ENCODE measurements at places on chromosomes 5 and 9.

DNA sequence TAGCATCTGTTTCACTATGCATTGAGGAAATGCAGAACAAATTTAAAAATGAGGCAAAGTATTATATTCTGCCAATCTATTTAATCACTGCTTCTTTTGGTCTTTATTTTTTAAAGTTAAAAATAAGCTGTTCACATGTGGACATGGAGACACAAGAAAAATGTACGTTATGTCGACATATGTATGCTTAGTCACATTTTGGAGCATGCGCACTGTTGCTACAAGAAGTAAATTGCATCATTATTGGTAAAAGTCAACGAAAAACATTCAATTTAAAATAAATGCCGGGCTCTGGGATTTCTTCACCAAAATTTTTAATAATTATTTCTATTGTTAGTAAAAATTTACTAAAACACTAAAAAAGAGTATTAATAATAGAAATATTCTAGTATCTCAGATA, 876.3 kb upstream of the CTNND2 start:
- H3K4me1 ChIP-seq: no peaks in the 10 kb centered on the region
- H3K4me3 ChIP-seq: no peak overlapping the region
- no peaks in the 10 kb centered on the region for H3K36me3 ChIP-seq
- H3K27ac ChIP-seq: no peak overlapping the region
- H3K27me3 ChIP-seq: no peaks in the 10 kb centered on the region

DNA sequence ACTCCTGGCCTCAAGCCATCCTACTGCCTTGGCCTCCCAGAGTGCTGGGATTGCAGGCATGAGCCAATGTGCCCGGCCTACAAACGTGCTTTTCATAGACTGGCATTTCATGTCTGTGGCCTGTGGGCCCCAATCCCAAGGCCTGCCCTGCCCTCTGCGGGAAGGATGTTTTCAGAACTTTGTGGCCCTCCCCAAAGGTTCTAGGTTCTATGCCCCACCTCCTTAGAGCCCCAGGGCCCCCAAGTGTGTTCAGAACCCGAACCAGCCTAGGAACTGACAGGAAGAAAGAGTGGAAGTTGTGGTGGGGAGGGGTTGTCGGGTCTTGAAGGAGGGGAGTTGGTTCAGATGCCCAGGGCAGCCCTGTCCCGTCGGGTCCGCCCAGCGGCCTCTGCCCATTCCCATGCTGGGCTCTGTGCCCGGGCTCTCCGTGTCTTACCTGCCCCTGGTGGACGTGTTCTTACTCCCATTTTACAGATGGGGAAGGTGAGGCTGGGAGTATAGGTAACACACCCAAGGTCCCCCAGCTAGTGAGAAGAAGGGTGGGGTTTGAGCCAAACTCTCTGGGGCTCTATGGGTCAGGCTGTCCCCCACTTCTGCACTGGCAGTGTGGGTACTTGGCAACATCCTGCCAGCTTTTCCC, 175.8 kb upstream of the IER5L start:
- H3K27ac ChIP-seq: peak overlapping the region; percentile 42
- DNase-seq: no peak
- H3K36me3 ChIP-seq: no peaks in the 10 kb centered on the region

DNA sequence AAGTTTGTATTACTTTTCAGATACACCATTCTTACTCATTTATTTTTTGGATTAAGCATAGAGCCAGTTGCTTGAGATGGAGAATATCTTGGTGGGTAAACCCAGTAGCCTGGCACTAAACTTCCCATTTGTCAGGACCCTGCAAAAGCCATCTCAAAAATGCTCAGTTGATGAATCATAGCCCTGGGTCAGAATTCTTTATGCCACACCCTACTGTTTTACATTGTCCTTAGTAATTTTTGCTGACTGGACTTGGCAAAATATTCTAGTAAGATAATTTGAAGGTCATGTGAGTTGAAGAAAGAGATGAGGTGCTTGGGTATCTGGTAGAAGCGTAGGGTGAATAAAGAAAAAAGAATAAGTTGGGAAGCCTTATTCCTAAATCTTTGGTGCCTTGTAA, 50.7 kb downstream of the C7 start:
- H3K27ac ChIP-seq: no peak overlapping the region
- H3K36me3 ChIP-seq: peaks cover 81% of the 10 kb centered on the region
- H3K4me3 ChIP-seq: no peak overlapping the region
- no peaks in the 10 kb centered on the region for H3K27me3 ChIP-seq

- H3K27me3 ChIP-seq: no peaks in the 10 kb centered on the region
- H3K4me1 ChIP-seq: no peaks in the 10 kb centered on the region
- no peaks in the 10 kb centered on the region for H3K36me3 ChIP-seq
Observed at GRCh38 chr9:137482094-137482781, 23.1 kb upstream of the NSMF start.

- H3K4me1 ChIP-seq: no peaks in the 10 kb centered on the region
- no peak overlapping the region for H3K4me3 ChIP-seq
- no peak overlapping the region for H3K27ac ChIP-seq
- no peak for DNase-seq
- no peaks in the 10 kb centered on the region for H3K36me3 ChIP-seq
Observed at GRCh38 chr9:72704688-72705375, 183.4 kb downstream of the TMC1 start.

DNA sequence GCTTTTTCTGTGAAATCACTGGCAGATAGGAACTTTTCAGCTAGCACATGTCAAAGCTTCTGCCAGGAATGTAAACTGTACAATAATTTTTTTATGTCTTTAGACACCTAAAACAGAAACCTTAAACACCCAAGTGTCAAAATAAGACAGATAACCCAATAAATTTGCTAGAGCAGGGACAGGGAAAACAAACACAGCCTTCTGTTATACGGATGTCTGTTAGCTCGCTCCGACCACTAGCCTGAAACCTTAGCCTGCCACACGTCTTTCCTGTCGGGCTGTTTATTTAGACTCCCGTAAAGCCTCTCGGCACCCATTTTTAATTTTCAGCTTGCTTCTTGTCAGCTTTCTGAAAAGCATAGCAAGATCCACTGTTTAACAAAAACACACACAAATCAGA, 355.4 kb upstream of the SLC24A2 start:
- H3K27me3 ChIP-seq: no peaks in the 10 kb centered on the region
- no peak overlapping the region for H3K27ac ChIP-seq
- no peak for DNase-seq
- no peaks in the 10 kb centered on the region for H3K36me3 ChIP-seq

DNA sequence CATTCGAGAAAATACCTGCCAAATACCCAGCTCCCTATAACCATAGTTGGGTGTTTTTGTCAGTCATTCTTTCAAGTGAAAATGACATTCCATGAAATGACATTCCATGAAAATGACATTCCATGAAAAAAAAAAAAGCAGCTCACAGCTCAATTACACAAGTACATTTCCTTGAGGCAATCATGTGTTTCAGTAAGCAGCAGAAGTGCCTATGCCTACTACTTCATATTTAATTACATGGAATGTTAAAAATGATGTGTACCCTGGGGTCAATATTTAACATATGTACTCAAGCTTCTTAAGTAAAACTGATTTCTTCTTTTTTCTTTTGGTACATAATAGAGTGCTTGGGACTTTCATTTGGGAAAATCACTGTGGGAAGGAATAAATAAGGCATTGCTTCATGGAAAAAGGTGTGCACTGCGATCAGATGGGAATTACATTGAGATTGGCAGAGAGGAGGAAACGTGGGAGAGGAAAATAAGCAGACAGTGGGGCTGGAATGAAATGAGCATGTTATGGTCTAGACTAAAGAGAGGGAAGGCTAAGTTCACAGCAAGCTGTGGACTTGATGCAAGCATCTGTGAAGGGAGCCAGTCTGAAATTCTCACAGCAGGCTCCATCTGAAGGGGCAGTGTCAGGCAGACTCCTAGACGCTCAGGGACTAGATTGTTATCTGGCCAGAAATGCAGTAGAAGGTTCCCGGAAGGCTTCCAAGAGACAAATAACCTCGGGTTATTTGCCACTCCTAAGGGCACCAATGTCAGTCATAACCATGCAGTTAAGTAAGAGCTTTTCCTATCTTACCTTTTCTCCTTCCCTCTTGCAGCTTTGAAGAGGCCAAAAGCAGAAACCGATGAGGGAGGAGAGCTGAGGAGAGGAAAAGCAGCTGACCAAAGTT, 15.2 kb upstream of the SPATA9 start:
- no peaks in the 10 kb centered on the region for H3K36me3 ChIP-seq
- H3K4me3 ChIP-seq: no peak overlapping the region
- H3K27me3 ChIP-seq: no peaks in the 10 kb centered on the region
- DNase-seq: no peak
- H3K27ac ChIP-seq: no peak overlapping the region
- H3K4me1 ChIP-seq: no peaks in the 10 kb centered on the region

DNA sequence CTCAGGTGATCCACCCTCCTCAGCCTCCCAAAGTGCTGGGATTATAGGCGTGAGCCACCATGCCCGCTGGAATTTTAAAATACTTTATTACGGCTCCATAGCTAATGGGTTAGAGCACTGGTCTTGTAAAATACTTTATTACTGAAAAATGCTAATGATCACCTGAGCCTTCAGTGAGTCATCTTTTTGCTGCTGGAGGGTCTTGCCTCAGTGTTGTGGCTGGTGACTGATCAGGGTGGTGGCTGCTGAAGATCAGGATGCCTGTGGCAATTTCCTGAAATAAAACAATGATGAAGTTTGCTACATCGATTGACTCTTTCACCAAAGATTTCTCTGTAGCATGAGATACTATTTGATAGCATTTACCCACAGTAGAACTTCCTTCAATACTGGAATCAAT, 26.0 kb upstream of the GNE start:
- H3K4me1 ChIP-seq: no peaks in the 10 kb centered on the region
- no peaks in the 10 kb centered on the region for H3K36me3 ChIP-seq
- no peak for DNase-seq
- H3K27me3 ChIP-seq: no peaks in the 10 kb centered on the region
- H3K27ac ChIP-seq: no peak overlapping the region

- DNase-seq: no peak
- H3K4me3 ChIP-seq: no peak overlapping the region
- H3K27me3 ChIP-seq: no peaks in the 10 kb centered on the region
- H3K4me1 ChIP-seq: peaks cover 31% of the 10 kb centered on the region
- H3K36me3 ChIP-seq: no peaks in the 10 kb centered on the region
Observed at GRCh38 chr5:148457183-148457620, 73.4 kb downstream of the FBXO38 start.

DNA sequence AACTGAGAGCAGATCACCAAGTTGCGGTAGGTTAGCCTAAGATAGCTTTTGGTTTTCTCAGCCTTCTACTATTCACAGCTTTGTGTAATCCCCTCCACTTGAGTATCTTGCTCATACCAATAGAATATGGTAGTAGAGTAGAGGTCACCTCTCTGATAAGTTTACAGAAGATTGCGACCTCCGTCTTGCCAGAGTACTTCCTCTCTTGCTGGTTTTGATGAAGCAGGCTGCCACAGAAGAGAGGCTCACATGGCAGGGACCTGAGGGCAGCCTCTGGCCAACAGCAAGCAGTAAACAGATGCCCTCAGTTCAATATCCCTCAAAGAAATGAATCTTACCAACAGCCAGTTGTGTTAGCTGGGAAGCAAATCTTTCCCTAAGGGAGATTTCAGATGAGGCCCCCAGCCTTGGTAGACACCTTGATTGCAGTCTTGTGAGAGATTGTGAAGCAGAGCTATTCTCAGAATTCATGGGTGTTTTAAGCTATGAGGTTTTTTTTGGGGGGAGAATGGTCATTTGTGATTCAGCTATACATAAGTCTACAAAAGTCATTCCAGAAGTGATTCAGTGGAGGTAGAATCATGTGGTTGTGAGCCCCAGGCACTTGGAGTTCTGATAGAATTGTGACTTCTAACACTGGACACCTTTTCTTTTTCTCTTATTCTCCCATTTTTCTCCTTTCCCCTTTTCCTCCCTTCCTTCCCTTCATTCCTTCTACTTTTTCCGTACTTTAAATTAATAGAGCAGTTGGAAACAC, 22.7 kb upstream of the CDKN2B start:
- H3K27ac ChIP-seq: no peak overlapping the region
- DNase-seq: no peak
- no peaks in the 10 kb centered on the region for H3K4me1 ChIP-seq
- no peaks in the 10 kb centered on the region for H3K36me3 ChIP-seq
- H3K4me3 ChIP-seq: no peak overlapping the region

GRCh38 chr9:125894566-125894965, 147.4 kb downstream of the PBX3 start:
- no peak for DNase-seq
- H3K27me3 ChIP-seq: no peaks in the 10 kb centered on the region
- no peaks in the 10 kb centered on the region for H3K36me3 ChIP-seq
- no peak overlapping the region for H3K4me3 ChIP-seq
- peaks cover 15% of the 10 kb centered on the region for H3K4me1 ChIP-seq

DNA sequence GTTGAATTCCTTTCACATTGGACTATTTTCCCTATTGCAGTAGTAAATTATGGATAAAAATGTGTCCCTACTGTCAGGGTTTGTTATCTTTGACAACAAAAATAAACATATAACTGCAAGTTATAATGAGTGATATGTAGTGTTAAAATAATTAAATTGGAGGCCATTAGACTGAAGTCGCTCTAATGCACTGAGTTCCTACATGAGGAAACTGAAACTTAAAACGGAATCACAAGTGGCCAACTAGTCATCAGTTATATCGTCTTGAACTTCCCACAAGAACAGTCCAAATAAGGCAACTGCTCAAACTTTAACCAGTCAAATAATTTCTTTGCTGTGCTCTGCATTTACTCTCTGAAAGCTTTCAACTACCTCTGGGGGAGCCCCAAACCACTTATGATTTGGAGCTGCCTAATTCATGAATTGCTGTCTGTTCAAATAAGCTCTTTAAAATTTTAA, 2.1 kb upstream of the IFT74 start:
- H3K4me3 ChIP-seq: no peak overlapping the region
- DNase-seq: no peak
- no peaks in the 10 kb centered on the region for H3K4me1 ChIP-seq
- no peaks in the 10 kb centered on the region for H3K27me3 ChIP-seq
- no peaks in the 10 kb centered on the region for H3K36me3 ChIP-seq
- no peak overlapping the region for H3K27ac ChIP-seq

DNA sequence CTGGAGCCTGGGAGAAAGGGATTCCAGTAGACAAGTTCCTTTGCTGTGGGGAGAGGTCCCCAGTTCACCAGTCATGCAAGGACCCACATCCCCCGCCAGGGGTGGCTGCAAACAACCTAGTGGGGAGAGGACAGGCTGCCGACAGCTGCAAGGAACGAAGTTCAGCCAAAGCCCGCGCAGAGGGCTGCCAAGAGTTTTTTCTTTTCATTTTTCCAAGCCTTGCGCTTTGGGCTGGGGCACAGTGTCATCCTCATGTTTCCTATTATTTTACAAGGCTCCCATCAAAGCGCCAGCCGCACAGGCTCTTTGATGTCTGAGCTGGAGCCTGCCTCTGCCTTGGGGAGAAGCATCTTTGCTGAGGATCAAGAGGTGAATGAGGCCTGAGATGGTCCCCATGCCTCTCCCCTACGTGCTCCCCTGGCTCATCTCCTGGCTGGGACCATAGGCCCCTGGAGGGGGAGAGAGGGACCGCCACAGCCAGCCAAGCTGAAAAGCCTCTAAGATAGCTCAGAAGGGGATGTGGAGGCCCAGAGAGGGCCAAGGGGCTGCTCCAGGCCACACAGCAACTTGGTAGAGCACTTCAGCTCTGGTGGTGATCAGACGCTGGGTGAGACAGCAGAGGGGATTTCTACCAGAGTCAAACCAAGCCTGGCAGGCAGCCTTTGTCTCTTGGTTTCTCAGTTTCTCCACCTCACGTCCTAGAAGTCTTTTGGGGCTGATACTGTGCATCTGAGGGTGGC, 50.4 kb upstream of the SYNPO start:
- H3K27me3 ChIP-seq: no peaks in the 10 kb centered on the region
- H3K4me1 ChIP-seq: peaks cover 31% of the 10 kb centered on the region
- DNase-seq: peak; percentile 77
- no peak overlapping the region for H3K27ac ChIP-seq
- no peaks in the 10 kb centered on the region for H3K36me3 ChIP-seq
- H3K4me3 ChIP-seq: no peak overlapping the region

- H3K27ac ChIP-seq: no peak overlapping the region
- H3K4me1 ChIP-seq: no peaks in the 10 kb centered on the region
- H3K36me3 ChIP-seq: no peaks in the 10 kb centered on the region
- no peak overlapping the region for H3K4me3 ChIP-seq
- H3K27me3 ChIP-seq: no peaks in the 10 kb centered on the region
- no peak for DNase-seq
Observed at GRCh38 chr5:61866930-61867329, 439.1 kb upstream of the KIF2A start.
